ENCODE measurements at places on chromosomes 5 and 9. TPM values are rescaled to one million over a fixed set of nuclear protein-coding genes. Genes with fewer than 3 reads are reported as not detected.

DNA sequence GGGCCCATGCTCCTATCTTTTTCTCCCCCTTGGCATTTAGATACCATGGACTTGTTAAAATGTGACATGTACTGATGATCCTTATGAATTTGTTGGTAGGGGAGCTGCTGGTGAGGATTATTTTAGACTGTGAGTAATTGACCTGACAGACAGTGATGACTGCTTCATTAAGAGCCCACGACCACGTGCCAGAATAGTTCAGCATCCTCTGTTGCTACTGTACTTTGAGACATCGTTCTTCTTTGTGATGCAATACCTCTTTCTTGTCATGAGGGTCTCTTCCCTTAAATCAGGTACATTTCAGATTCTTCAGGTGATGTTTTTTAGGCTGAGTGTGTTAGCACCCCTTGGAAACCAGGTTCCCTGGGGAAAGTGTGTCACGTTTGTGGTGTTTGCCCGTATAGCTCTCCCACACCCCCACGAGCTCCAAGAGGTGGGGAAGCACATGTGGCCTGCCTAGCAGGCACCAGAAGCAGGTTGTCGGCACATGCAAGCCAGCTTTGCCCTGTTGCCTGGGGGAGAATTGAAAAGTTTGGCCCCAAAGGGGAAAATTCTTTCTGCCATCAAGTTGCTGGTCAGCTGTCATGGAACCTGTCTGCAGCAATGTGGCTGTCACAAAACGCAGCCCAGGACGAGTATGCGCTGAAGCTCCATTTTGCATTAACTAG lies 25.1 kb downstream of the QRFP start:
- peaks cover 30% of the 10 kb centered on the region for H3K36me3 ChIP-seq
- H3K4me3 ChIP-seq: no peak overlapping the region
- no peaks in the 10 kb centered on the region for H3K4me1 ChIP-seq
- DNase-seq: no peak

CENPP gene
- total RNA-seq: 19.5 TPM

- no peak overlapping the region for H3K4me3 ChIP-seq
- no peak overlapping the region for H3K27ac ChIP-seq
- DNase-seq: no peak
- no peaks in the 10 kb centered on the region for H3K36me3 ChIP-seq
These were observed 247.5 kb upstream of the TUT7 start for GRCh38 chr9:86601697-86602096.

KLF9 gene
- 20.2 TPM for total RNA-seq

DNA sequence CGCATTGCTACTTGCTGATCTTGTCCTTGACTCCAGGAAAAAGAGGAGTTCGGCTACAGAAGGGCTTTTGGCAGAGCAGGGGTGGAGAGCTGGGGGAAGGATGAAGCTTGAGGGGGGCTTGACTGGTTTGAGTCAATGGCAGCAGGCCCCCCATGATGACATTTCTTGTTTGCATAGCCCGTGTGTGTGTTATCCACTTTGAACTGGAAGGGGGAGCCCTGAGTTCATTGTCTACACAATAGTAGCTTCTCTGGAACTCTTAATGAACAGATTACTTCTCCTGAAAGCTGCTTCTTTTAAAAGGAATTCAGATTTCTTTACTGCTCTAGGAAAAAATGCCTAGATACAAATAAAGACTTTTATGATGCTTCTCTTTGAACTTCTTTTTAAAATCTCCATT lies 2.3 kb downstream of the IFNB1 start:
- H3K27me3 ChIP-seq: no peaks in the 10 kb centered on the region
- H3K36me3 ChIP-seq: no peaks in the 10 kb centered on the region
- DNase-seq: no peak
- no peaks in the 10 kb centered on the region for H3K4me1 ChIP-seq
- H3K4me3 ChIP-seq: no peak overlapping the region
- H3K27ac ChIP-seq: no peak overlapping the region

GRCh38 chr9:106020186-106020585 lies 325.8 kb downstream of the TMEM38B start:
- no peak overlapping the region for H3K27ac ChIP-seq
- no peaks in the 10 kb centered on the region for H3K4me1 ChIP-seq
- H3K27me3 ChIP-seq: no peaks in the 10 kb centered on the region
- no peak overlapping the region for H3K4me3 ChIP-seq

LECT2 gene
- total RNA-seq: not detected

GRCh38 chr9:77838986-77839385 lies 190.9 kb upstream of the GNA14 start:
- no peak overlapping the region for H3K4me3 ChIP-seq
- H3K27me3 ChIP-seq: no peaks in the 10 kb centered on the region
- H3K36me3 ChIP-seq: no peaks in the 10 kb centered on the region
- DNase-seq: no peak
- no peak overlapping the region for H3K27ac ChIP-seq
- no peaks in the 10 kb centered on the region for H3K4me1 ChIP-seq

LCN2 gene
- not detected for total RNA-seq

CCDC180 gene
- 1.6 TPM for total RNA-seq

DNA sequence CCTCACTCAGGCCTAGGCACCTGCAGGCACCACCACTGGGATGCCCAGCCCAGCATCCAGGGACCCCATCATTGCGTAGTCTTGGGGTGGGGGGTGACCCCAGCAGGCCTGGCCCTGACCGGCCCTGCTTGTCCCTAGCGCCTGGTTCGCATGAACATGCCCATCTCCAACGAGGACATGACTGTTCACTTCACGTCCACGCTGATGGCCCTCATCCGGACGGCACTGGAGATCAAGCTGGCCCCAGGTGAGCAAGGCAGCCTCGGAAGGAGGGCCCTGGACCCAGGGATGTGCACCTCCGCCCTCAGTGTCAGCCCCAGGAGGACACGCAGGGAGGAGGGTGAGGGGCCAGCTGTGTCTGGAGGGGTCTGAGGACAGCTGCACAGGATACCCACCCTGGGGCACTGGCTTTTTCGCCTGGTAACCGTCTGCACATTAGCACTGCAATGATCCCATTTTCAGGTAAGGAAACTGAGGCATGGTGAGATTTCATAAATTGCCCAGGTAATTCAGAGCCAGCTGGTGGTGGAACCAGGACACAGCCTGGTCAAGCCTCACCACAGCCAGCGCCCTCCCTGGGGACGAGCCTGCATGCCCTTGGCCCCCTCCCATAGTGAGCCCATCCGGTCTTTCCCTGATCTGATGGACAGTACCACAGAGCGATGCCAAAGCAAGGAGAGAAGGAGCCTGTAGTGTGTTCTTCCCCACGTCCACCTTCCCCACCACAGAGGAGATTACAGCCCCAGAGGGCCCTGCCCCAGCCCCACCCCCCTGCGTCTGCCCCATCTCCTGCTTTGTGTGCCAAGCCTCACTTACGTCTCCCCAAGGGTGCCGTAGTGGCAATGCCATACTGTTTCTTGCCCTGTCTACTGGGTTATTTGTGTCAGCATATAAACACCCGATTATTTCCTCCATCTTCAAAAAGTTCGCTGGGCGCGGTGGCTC lies 228.3 kb downstream of the CACNA1B start:
- no peak for DNase-seq
- no peaks in the 10 kb centered on the region for H3K36me3 ChIP-seq
- no peaks in the 10 kb centered on the region for H3K4me1 ChIP-seq
- no peak overlapping the region for H3K27ac ChIP-seq

BDP1 gene
- total RNA-seq: 35.0 TPM

SCGB3A2 gene
- total RNA-seq: not detected

NPM1 gene
- 4,687 TPM for total RNA-seq

EGR1 gene
- total RNA-seq: 11.8 TPM

SHISAL2B gene
- not detected for total RNA-seq

DNA sequence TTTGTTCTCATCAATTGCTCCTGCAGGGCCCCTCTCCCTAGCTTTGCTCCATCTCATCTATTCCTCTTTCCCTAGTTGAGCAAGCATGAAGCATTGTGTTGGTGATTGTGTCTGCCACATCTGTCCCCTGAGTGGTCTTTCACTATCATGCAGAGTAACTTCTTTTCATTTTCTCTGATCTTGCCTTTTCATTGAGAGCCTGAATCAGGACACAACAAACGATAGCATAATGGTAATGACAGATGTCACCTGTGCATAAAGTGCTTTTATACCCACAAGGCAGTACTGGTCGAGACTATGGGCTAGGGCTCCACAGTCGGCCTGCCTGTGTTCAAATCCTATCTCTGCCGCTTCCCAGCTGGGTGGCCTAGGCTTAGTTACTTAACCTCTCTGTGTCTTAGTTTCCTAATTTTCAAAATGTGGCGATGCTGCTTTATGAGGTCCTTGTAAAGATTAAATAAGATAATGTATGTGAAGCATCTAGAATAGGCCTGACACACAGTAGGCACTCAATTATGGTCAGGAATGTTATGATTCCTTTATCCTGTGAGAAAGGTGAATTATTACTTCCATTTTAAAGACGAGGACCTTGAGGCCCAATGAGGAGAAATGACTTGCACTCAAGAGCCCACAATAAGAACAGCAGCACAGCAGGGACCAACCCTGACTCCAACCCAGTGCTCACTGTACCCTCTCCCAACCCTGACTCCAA lies 137.1 kb upstream of the ZNF618 start:
- no peaks in the 10 kb centered on the region for H3K27me3 ChIP-seq
- no peak overlapping the region for H3K27ac ChIP-seq
- no peaks in the 10 kb centered on the region for H3K4me1 ChIP-seq
- no peak for DNase-seq

EMB gene
- 140 TPM for total RNA-seq

- peaks cover 78% of the 10 kb centered on the region for H3K36me3 ChIP-seq
- peak overlapping the region; percentile 33 for H3K27ac ChIP-seq
- H3K4me3 ChIP-seq: no peak overlapping the region
- H3K4me1 ChIP-seq: peaks cover 27% of the 10 kb centered on the region
- DNase-seq: no peak
These were observed 19.6 kb downstream of the TCOF1 start for GRCh38 chr5:150376799-150377771.

GRCh38 chr5:62475072-62475471 lies 62.5 kb downstream of the IPO11 start:
- no peaks in the 10 kb centered on the region for H3K4me1 ChIP-seq
- H3K36me3 ChIP-seq: peaks cover 4% of the 10 kb centered on the region
- H3K4me3 ChIP-seq: no peak overlapping the region

GRCh38 chr9:121316852-121317373 lies 49.0 kb downstream of the GSN start:
- DNase-seq: no peak
- no peak overlapping the region for H3K4me3 ChIP-seq
- H3K27me3 ChIP-seq: no peaks in the 10 kb centered on the region
- peaks cover 13% of the 10 kb centered on the region for H3K4me1 ChIP-seq

PRRC2B gene
- total RNA-seq: 146 TPM

DNA sequence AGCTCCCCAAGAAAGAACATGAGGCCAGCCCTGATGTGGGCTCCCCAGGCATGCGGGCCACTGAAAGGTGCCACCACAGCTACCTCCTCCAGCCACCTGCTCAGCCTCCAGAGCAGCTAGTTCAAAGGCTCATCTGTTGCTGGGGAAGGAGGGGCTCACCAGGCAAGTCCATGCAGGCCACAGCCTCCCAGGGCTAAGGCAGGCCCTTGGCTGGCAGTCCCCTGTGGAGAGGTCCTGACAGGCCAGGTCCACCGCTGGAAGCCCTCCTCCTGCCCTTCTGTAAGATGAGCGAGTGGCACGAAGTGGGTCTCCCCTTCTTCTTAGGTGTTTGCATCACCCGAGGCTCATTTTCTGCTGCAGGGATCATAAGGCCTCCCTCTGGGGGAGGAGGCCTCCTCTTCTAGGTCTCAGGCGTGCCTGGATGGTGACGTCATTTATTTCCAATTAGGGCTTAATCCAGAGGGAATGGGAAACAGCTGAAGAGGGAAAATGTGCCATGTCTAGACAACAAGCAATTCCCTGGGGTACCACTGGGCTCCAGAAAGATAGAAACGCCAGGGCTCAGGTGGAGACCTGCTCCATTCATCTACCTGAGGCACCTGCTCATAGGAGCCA lies 91.6 kb downstream of the CFAP90 start:
- no peaks in the 10 kb centered on the region for H3K36me3 ChIP-seq
- no peaks in the 10 kb centered on the region for H3K27me3 ChIP-seq
- DNase-seq: no peak
- no peak overlapping the region for H3K4me3 ChIP-seq
- no peaks in the 10 kb centered on the region for H3K4me1 ChIP-seq
- no peak overlapping the region for H3K27ac ChIP-seq

PCDHGB5 gene
- 0.22 TPM for total RNA-seq

GRCh38 chr5:139306628-139307379 lies 13.3 kb downstream of the MATR3 start:
- H3K36me3 ChIP-seq: no peaks in the 10 kb centered on the region
- H3K4me3 ChIP-seq: no peak overlapping the region
- H3K27me3 ChIP-seq: no peaks in the 10 kb centered on the region
- H3K27ac ChIP-seq: no peak overlapping the region
- no peak for DNase-seq

DNA sequence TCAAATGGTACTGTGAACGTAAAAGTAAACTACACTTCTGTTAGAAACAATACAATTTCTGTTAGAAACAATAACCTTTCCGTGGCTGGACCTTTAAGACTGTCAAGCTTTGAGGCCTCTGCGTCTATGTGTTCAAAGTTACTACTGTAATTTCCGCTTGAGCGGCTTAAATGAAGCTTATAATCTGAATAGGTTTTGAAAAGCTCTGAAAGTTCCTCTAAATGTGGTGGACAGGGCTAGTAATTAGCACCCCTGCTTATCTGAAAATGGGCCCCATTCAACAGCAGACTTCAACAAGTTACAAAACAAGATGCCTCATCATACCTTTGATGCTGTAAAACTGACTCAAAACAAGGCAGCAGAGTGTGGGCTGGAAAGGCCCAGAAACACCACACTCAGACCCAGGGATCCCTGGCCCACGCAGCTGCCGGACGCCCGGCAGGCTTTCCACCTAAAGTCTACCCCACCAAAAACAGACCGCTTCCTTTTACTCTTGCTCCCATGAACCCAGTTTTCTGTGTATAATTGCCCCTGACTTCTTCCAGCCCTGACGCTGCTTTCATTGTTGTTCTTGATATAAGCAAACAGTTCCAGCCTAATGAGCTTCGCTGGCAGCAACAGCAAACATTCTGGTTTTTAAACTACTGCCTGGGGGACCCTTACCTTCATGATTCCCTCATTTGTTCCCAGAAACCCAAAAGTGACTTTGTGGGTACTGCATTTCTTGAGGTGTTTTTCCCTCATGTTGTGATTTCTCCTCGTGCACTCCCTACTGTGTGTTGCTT lies 66.7 kb downstream of the TLE1 start:
- no peaks in the 10 kb centered on the region for H3K27me3 ChIP-seq
- H3K27ac ChIP-seq: no peak overlapping the region
- H3K4me3 ChIP-seq: no peak overlapping the region
- no peaks in the 10 kb centered on the region for H3K36me3 ChIP-seq
- no peak for DNase-seq
- no peaks in the 10 kb centered on the region for H3K4me1 ChIP-seq

- H3K4me1 ChIP-seq: no peaks in the 10 kb centered on the region
- H3K4me3 ChIP-seq: no peak overlapping the region
- DNase-seq: no peak
- H3K27me3 ChIP-seq: no peaks in the 10 kb centered on the region
These were observed 225.8 kb downstream of the FANCC start for GRCh38 chr9:95091601-95092261.

DNA sequence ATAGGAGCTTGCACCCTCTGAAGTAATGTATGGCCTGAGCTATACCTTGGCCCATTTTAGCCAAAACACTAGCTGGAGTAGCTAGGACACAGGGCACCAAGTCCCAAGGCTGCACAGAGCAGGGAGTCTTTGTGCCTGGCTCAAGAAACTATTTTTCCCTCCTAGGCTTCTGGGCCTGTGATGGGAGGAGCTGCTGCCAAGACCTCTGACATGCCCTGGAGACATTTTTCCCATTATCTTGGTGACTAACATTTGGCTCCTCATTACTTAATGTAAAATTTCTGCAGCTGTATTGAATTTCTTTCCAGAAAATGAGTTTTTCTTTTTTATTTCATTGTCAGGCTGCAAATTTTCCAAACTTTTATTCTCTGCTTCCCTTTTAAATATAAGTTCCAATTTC lies 1099.2 kb downstream of the CDH18 start:
- no peak overlapping the region for H3K4me3 ChIP-seq
- no peaks in the 10 kb centered on the region for H3K36me3 ChIP-seq
- H3K4me1 ChIP-seq: no peaks in the 10 kb centered on the region
- DNase-seq: no peak

Measured in CD8-positive, alpha-beta memory T cell (primary cell).